ENCODE measurements at places on chromosomes 4 and X. TPM values are rescaled to one million over a fixed set of nuclear protein-coding genes. Genes with fewer than 3 reads are reported as not detected.

FRG2 gene
- not detected for total RNA-seq

USP51 gene
- total RNA-seq: 2.5 TPM

PDGFC gene
- total RNA-seq: 133 TPM

SFRP2 gene
- not detected for total RNA-seq

DSPP gene
- total RNA-seq: not detected

CT47B1 gene
- not detected for total RNA-seq

MTHFD2L gene
- total RNA-seq: 19.9 TPM

TRPC5OS gene
- total RNA-seq: not detected

ARSJ gene
- 40.9 TPM for total RNA-seq

TMPRSS11F gene
- total RNA-seq: not detected

SCML2 gene
- total RNA-seq: 1.5 TPM

WFS1 gene
- total RNA-seq: 19.3 TPM

CHIC1 gene
- total RNA-seq: 11.0 TPM

FREM3 gene
- not detected for total RNA-seq

ADH5 gene
- total RNA-seq: 294 TPM

PPP4R3C gene
- not detected for total RNA-seq
